ENCODE measurements at places on chromosomes 11 and 22.

DNA sequence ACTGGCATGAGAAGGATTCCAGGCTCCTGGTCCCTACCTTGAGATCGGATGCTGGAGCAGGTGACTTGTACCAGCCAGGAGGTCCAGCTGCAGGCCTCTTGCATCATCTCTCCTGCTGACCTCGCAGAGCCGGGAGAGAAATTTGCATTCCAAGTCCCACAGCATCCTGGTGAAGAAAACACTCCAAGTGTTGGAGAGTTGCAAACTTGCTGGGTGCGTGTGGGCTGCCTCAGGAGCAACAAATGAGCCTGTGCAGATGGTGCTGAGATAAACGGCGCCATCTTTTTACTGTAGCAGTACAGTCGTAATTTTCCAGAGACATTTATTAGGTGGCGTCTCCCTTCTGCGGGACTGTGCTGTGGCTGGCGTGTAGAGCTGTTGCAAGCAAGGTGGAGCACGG, 32.1 kb upstream of the ZBTB16 start:
- DNase-seq, result no peak

DNA sequence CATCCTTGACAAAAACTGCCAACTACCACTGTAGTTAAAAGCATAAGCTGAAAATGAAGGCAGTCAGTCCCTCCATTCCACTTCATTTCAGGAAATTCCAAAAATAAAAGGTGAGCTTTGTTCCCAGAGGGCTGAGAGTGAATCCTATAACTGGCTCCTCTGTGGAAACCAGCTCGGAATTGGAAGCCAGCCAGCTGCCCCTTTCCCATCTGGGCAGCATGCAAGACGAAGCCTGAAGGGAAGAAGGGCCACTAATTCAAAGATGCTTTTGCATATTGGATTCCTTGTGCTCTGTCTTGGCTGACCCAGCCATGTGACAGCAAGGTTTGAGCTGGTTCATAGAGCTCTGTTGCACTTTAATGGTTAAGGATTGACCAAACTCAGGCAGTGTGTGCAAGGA, 83.4 kb downstream of the ALX4 start:
- no peak for DNase-seq

DNA sequence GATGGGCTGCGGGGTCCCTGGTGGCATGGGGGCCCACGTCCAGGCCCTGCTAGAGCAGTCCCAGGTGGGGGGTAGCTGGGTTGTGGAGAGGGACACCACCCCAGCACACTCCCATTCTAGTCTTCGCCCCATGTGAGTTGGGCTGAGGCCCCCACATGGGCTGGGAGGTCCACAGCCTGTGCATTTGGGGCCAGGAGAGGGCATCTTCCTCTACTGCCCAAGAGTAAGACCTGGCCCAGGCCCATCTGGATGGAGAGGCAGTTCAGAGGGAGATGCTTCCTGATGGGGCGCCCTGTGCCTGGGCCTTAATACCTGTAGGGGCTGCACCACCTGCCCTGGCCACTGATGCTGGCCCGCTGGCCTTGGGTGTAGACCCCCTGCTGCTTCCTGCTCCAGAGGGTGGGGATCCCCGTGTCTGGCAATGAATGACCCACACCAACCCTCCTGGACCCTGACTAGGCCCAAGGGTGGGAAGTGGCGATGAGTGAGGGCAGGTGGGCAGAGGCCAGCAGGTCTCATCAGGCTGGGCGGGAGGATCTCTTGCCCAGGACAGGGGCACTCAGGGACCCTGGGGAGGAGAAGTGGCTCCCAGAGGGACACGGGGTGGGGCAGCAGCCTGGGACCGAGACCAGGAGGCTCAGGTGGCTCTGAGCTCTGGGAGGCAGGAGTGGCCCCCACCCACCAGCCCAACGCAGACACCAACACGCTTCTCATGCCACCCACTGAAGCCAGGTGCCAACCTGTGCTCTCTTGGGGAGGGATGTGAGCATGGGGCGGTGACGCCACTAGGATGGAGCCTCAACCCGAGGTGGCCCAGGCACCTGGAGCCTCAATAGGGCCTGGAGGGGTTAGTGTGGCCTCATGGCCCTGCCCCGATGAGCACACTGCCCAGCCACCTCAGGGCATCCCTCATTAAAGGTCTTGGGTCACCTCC, 17.4 kb upstream of the GNB1L start:
- DNase-seq, result no peak

DNA sequence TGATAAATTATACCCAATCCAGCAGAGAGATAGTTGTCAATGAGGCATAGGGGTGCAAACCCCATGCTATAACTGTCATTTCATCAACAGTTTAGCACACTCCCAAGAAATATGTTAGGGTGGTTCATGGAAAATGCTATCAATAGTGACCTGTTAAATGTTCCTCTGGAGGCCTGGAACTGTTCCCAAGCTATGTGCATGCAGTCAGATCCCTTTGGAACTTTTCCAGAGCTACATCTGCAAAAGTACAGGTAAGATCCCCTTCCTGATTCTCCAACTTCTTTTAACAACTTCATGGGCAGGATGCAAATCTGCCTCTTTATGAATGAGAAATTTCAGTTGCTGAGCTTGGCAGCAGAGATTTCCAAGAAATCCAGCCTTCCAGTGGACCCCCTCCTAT, 27.2 kb downstream of the ABTB2 start:
- DNase-seq, result no peak

GRCh38 chr22:46220921-46221320, 29.2 kb downstream of the CDPF1 start:
- DNase-seq, result no peak

DNA sequence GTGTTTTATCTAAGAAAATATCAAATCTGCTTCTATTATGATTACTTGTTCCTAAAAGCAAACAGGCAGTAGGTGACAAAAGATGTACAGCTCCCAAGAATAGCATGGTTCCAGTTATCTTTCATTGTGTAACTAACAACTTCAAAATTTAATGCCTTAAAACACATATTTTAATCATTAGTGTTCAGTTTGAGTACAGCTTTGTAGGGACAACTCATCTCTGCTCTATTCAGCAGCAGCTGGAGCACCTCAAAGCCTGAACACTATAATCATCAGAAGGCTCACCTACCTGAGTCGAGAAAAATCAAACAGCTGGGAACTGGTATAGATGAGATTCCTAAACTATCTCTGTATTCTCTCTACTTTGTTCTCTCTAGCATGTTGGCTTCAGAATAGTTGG, 24.3 kb upstream of the OR5B12 start:
- no peak for DNase-seq

GRCh38 chr11:68436985-68437926, 23.3 kb upstream of the PPP6R3 start:
- DNase-seq, result no peak

Measured in renal pelvis (tissue), 12 donors.